Activated CD4-positive, alpha-beta T cell treated with anti-CD3 and anti-CD28 coated beads, Interleukin-2, amount 10 ng/mL, durations not matched to agents 7 days and 5 days (primary cell): ENCODE measurements at places on chromosomes 4 and X. TPM values are rescaled to one million over a fixed set of nuclear protein-coding genes. Genes with fewer than 3 reads are reported as not detected.

Gene KLF8
- 15.2 TPM for total RNA-seq

Gene AP1S2
- total RNA-seq = 41.2 TPM

Gene RPL10
- 1,884 TPM for total RNA-seq

Gene HEPH
- total RNA-seq = not detected

Gene PAK3
- total RNA-seq = 0.17 TPM

Gene F11
- not detected for total RNA-seq

Gene VCX
- not detected for total RNA-seq

Gene NUDT11
- 0.71 TPM for total RNA-seq

Gene STOX2
- not detected for total RNA-seq

Gene ADH1C
- total RNA-seq = not detected

Gene BEX2
- 5.3 TPM for total RNA-seq

Gene CPLX1
- 0.17 TPM for total RNA-seq

Gene TLL1
- total RNA-seq = not detected

Gene CXCR3
- 68.2 TPM for total RNA-seq

Gene MAGED4
- total RNA-seq = 0.35 TPM

Gene NDST4
- not detected for total RNA-seq

Gene MAGEB10
- total RNA-seq = not detected

Gene BTK
- not detected for total RNA-seq

Gene ALB
- total RNA-seq = not detected

Gene PROM1
- total RNA-seq = not detected

Gene CT45A10
- total RNA-seq = not detected

Gene KDM6A
- total RNA-seq = 27.6 TPM

Gene UPF3B
- 12.3 TPM for total RNA-seq

Gene GPR78
- total RNA-seq = not detected

Gene CLGN
- total RNA-seq = not detected

Gene PASD1
- not detected for total RNA-seq

Gene CLNK
- total RNA-seq = not detected

Gene LRCH2
- not detected for total RNA-seq

Gene ABLIM2
- total RNA-seq = 0.30 TPM

Gene ZNF330
- 31.8 TPM for total RNA-seq

Gene ZNF141
- 25.9 TPM for total RNA-seq

Gene EDA
- 1.9 TPM for total RNA-seq

Gene STX18
- 27.9 TPM for total RNA-seq

Gene PPEF1
- total RNA-seq = not detected

Gene GRIA3
- not detected for total RNA-seq

Gene AKAP4
- total RNA-seq = not detected

Gene ESX1
- not detected for total RNA-seq

Gene TRPC3
- total RNA-seq = 0.85 TPM

Gene GPRASP2
- 0.35 TPM for total RNA-seq

Gene TCEAL5
- total RNA-seq = not detected

Gene ZNF630
- total RNA-seq = 0.52 TPM

Gene GABRA4
- not detected for total RNA-seq
